ENCODE measurements at places on chromosomes 7 and 10.
A peak's percentile ranks its signal among the peaks of the same experiment; 100 is the strongest.

DNA sequence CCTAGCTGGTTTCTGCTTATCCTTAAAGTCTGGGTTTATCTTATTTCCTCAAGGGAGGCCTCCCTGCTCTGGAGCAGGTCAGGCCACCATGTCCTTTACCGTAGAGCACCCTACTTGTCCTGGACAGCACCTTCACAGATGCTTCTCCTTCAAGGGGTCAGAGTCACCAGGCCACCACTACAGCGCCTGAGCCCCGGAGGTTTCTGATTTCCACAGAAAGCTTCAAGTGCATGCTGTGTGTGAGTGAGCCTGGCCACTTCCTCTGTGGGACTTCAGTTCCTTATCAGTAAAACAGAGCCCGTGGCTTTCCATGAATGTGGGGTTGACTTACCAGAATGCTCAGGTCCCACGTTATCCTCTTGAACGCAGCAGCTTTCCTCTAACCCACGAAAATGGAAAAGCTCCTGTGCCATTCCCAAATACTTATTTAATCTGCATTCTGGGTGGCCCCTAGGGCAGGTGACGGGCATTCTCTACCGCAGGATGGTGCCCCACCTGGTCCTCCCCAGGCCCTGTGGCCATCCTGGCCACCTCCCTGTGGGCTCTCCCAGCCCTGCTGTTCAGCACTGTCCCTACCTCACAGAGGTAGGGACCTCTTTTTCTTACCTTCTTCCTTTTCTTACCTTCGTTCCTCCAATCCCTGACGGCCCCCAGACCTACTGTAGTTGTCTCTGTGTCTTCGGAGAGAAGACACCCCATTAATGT is 1.4 kb upstream of the DOCK1 start:
- no peak for DNase-seq

DNA sequence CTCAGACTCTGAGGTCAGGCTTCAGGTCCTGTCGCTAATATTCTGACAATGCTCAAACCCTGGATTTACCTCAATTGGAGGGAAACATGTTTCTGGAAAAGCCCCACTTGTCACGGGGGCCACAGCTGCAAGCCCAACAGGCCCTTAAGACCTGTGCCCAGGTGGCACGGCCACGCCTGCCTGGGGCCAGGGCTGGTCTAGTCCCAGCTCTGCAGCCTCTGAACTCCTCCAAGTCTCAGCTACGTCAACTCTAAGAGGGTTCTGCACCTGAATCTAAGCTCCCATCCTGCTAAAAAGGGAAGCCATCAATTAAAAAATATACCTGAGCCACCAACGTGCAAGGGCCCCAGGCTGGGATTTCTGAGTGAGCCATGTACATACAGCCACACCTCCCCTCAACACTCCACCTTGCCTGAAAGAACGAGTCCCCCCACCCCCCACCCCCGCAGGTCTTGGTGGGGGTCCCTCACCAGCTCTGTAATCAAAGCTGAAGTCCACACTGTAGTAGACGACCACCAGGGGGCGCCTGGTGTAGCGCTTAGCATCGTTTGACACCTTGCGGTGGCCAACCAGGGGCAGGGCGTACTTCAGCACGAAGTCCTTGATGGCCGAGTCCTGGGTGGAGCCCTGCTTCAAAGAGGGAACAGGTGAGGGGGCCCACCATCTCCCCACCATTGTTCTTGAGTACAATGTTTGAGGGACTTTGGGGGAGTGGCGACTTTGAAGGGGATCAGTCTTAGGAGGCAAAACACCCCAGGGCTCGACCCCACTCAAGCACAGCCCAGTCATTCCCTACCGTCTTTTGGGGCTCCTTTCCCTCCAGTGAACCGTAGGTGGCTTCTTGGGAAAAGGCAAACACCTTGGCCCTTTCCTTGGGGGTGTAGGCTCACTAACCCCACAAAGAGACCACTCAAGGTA is 22.6 kb downstream of the PDIA4 start:
- DNase-seq = peak; percentile 83

DNA sequence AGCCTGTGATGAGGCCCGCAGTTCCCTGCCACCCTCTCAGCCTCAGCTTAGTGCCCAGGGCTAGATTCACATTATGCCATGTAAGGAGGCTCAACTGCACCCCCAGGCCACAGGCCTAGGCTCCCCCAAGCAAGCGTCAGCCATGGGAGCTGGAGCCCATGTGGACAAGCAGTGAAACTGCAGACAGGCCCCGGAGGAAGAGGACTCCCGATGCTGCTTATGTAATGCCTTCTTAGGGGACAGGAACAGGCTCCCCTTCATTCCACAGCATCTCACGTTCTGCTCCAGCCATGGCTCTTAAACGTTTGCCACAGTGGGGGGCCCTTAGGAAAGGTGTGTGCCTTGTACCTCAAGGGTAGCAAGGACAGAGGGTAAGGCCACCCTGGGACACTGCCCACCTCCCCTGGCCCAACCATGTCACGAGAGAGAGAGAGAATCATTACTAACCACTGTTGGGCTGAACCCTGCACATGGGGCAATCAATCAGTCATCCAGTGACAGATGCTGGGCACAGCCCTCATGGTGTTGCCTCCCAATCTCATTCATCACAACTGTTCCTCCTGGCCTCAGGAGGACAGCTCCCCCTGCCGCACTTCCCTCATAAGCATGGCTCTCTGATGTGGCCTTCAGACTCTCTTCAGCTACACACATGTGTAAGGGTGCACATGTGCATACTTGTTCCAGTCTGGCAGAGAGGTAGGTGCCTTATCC is 263.0 kb downstream of the GRID1 start:
- DNase-seq = no peak

- DNase-seq = no peak
These were observed 96.6 kb downstream of the ANKRD30A start for GRCh38 chr10:37222046-37222445.

- DNase-seq = no peak
These were observed 132.3 kb downstream of the PLXNA4 start for GRCh38 chr7:132443761-132444520.

DNA sequence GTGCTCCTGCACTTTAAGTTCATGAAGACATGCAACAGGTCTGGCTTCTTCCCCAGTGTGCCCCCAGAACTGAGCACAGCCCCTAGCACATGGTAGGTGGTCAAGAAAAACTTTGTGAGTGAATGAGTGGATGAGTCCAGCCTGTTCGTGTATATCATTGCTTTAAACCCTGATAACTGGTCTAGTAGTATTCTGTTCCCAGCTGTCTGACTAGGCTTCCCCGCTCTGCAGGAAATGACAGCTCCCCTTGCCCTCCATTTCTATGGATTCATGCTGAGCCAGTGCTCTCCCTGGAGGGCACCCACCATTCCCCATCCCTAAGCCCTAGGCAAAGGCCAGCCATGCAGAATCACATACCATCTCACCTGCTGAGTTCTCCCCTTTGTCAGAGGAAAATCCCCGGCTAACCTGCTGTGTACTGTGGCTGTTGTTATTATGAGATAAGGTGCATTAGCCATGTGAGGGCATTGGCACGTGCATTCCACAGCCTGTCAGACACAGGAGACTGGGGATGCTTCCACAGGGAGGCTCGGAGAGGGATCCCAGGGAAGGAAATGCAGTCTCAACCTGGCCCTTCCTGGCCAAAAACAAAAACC is 698.9 kb downstream of the GRID1 start:
- no peak for DNase-seq

- no peak for DNase-seq
These were observed 16.0 kb upstream of the PPIF start for GRCh38 chr10:79331226-79331625.

DNA sequence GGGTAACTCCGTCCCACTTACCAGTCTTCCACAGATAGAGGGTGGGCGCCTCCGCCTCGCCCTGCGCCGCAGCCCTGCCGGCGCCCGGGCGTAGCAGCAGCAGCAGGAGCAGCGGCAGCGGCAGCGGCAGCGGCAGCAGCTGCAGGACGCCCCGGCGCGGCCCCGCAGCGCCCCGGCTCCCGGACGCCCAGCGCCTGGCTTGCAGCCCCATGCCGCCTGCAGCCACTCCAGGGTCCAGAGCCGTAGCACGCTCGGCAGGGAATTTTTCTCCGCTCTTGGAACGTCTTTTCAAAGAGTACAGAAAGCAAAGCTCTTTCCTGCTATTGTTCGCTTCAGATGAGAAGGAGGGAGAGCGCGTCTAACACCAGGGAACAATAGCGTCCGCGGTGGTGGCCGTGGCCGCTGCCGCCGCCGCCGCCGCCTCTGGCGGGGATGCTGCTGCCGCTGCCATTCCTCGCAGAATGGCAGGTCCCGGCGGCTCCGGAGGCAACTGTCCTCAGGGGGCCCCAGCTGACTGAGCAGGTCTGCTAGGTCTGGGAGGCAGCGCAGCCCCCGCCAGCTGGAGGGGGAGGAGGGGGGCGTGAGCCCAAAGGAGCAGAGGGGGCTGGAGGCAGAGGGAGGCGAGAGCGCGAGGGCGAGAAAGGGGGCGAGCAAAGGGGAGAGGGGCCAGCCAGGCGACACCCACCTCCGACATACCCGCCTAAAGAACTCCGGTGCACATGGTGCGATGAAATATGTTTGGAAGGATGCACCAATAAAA is at the start of gene THSD7A:
THSD7A (minus strand) TSS at position 463 of the 760 bp plus-strand sequence; CDS start at position 211, 252 bp downstream.
- peak; percentile 85 for DNase-seq

DNA sequence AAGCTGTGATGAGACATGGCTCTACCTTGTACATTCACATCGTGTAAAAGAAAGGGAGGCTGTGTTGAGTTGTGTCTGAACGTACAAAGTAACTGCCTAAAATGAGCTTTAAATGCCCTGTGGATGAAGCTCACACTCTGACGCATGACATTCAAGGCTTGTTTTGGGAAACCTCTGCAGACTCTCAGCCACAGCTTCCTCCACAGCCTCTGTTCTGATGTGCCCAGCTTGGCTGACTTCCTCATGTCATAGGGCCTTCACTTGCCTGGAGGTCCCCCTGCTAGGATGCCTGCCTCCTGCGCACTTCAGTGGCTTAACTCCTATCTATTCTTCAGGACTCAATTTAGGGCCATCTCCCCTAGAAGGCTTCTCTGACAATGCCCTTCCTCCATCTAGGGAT is 230.0 kb upstream of the HABP2 start:
- no peak for DNase-seq

- DNase-seq = no peak
These were observed 87.9 kb upstream of the GTF2I start for GRCh38 chr7:74569501-74570075.

- peak; percentile 67 for DNase-seq
These were observed 34.3 kb downstream of the INPP5A start for GRCh38 chr10:132571650-132572544.

DNA sequence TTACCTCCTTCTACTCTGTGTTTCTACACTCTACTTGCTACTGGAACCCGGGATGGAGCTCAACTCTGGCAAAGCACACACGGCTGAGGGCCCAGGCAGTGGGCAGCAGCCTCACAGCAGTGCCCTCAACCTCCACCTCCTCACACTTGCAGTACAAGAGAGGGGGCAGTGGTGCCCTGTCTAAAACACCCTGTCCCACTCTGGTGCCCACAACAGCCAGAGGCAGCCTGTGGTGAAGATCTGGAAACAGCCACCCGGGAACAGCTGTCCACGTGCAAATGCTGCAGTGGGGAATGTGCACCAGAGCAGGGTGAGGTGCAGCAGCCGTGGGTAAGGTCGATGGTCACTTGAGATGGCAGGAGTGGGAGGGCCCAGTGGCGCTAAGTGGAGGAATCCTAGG is 13.7 kb downstream of the MAT1A start:
- DNase-seq = no peak

GRCh38 chr7:28199021-28199510 is 18.5 kb upstream of the JAZF1 start:
- DNase-seq = no peak

- no peak for DNase-seq
These were observed 29.7 kb upstream of the MTERF1 start for GRCh38 chr7:91910171-91910570.

- peak; percentile 82 for DNase-seq
These were observed 504 bp upstream of the BMPER start for GRCh38 chr7:33904681-33905388.

DNA sequence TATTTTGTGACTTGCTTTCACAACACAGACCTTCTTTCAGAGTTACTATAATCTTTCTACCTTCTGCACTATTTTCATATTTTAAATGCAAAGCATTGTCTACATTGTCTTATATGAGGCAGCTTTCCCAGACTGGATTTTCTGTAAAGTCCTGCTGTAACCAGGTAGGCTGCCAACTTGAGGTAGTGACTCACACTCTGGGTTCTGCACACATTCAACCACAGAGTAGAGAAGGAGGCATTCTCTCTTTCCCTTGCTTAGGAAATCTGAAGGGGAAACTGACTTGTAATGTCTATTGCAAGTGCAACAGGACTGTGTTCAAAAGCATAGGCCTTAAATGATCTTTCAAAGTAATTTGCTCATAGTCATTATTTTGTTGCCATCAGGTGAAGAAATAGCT is 461.4 kb downstream of the GRM8 start:
- DNase-seq = no peak

GRCh38 chr7:98995523-98996149 is 117.3 kb downstream of the TRRAP start:
- DNase-seq = no peak

DNA sequence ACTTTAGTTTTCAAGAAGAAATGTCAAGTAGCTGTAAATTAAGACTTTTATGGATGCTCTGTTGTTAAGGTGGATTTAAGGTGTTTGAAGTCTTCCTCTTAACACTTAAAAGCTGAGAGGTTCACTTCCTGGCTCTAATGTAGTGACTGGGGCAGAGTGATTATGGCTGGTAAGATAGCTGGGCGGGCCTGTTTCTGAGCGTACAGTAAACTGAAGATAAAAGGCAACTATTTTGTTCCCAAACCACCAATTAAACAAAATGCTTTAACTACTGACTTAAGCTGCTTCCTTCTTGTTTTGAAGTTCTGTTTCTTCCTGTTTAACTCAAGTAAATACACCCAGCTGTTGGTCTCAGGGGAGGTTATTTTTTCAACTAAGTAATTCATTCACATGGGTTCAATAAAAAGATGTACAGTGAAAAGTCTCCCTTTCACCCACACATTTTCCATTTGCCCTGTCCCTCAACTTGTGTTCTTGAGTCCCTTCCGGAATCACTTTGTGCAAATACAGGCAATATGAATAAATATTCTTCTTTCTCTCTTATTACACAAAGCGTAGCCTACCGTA is 19.3 kb downstream of the VWA2 start:
- no peak for DNase-seq

DNA sequence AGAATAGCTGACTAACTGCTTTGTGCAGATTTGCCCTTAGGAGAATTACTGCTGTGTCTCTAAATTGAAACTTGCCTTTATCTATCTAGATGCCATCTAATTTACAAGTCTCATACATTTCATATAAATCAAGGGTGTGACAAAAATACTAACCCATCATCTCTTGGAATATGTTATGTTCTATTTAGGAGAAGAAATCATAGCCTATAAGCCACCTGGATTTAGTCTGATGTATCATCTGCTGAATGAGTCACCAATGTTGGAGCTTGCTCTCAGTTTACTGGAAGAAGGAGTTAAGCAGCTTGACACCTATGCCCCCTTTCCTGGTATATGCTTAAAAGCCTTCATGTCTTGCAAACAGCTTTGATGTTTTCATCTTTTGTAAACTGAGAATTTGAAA is 43.5 kb downstream of the NUP205 start:
- DNase-seq = no peak
